ENCODE measurements at places on chromosomes 16 and 17.

DNA sequence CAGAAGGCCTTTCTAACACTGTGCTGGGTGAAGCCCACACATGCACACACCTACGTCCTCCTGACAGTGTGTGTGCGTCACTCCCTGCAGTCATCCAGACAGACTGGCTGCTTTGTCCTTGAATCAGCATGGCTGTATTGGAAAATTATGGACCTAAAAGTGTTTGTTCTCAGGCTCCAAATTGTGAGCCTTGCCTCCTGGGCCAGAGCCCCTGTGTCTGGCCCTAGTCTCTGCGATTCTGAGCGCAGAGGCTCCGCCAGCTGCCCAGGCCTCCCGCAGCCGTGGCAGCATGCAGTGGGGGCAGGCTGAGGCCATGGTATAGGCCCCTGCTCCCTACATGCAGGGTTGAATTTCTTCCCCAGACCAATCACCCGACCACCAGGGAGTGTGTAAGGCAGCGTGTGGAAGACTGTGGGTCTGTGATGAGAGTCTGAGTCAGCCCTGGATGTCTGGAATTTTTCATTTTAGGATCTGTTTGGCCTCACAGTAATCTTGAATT, 166.9 kb downstream of the LGALS9B start:
- no peak for DNase-seq

GRCh38 chr17:79045842-79046196, 21.9 kb downstream of the C1QTNF1 start:
- DNase-seq = peak; percentile 82

- no peak for DNase-seq
Measured at GRCh38 chr16:4190712-4191333, 51.1 kb downstream of the SRL start.

GRCh38 chr17:62627219-62627903, at the start of gene MRC2:
MRC2 (plus strand) TSS chr17:62627670; CDS start chr17:62627803, 133 bp downstream.
- peak; percentile 83 for DNase-seq

DNA sequence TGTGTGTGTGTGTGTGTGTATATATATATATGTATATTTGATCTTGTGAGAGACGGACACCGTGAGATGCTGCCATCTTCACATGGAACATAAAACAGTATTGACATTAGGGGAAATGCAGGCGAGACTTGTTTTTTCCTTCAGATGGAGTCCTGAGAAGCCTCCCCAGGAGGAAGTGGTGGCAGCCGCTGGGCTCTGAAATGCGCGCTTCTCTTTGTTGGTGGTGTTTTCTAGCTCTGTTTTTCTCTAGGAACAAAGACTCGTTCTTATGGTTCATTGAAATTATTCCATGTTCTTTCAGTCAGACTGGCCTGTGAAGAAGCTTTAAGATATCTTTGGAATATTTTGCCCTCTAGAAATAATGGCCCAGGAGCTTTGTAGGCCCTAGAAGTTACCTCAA, 32.9 kb downstream of the SNX29 start:
- no peak for DNase-seq

DNA sequence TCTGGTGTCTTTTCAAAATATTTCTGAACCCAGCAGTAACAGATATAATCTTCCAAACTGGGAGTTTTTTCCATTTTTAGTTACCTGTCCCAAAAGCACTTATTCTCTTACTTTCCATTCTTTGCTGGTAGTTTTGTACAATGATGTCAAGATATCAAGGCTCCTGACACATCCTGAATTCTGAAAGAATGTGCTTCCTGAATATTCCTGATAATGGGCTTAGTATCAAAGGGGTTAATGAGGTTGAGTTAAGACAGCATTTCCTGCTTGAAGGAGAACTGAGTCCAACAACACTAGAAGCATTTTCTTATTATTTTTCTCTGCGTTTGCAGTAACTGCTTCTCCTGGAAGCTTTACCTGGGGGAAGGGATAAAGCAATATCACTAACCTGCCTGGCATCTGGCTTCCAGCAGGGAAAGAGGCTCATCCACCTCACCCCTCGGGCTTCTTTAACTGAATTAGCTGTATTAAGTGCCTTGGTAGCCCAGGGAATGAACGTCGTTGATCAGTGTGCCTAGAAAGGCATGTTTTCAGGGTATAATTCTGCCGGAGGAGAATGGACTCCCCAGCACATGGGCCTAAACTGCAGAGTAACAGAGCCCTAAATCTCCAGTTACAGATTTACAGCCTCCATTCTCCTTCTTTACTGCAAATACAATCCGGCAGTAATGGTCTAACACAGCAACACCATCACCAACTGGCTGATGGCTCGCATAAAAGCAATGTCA, 134.4 kb downstream of the SNX11 start:
- no peak for DNase-seq

GRCh38 chr16:85363881-85364280, 249.2 kb upstream of the GSE1 start:
- DNase-seq = no peak

GRCh38 chr16:87150262-87150661, 166.9 kb downstream of the C16orf95 start:
- DNase-seq = no peak

DNA sequence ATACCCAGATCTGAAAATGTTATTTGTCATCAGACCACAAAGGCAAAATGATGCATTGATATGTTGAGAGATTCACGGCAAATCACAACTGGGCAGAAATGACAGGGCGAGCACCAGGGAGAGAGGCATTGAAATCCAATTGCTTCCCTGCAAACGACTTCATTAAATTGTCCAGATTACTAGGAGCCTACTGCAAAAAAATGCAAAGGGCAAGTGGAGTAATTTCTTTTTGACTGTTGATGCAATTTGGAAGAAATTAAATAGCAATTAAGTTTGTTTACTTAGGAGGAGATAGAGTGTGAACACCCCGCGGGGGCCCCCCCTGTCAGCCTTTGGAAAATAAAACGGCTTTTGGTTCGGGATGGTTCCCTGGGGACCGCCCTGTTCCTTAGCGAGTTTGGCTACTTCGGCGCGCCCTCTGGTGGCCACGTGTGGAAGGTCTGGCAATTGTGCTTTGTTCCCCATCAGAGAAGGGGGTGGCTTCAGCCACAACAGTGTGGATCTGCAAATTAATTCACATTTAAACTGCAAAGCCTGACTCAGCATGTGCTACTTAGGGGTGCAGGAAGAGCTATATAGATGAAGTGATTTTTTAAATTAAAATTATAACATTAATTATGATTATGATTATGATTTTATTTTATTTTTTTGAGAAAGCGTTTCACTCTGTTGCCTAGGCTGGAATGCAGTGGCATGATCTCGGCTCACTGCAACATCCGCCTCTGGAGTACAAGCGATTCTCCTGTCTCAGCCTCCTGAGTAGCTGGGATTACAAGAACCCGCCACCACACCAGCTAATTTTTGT, 14.5 kb upstream of the TMC7 start:
- DNase-seq = peak; percentile 88

DNA sequence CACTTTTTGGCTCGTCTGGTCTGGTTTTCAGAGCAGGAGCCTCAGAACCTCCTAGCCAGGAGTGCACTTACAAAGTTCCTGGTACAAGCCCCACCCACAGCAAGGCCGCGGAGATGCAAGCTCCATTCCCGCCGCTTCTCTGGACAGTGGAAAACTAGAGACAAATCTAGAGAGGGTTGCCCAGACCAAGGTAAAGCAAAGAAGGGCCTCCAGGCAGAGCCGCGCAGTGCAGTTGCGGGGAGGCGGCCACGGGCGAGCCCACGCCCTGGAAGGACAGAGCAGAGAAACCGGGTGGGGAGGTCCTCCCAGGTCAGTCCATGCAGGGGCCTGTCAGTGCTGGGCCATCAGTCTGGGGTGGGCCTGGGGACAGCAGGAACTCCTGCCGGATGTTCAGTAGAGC, 11.0 kb upstream of the OSGIN1 start:
- no peak for DNase-seq

DNA sequence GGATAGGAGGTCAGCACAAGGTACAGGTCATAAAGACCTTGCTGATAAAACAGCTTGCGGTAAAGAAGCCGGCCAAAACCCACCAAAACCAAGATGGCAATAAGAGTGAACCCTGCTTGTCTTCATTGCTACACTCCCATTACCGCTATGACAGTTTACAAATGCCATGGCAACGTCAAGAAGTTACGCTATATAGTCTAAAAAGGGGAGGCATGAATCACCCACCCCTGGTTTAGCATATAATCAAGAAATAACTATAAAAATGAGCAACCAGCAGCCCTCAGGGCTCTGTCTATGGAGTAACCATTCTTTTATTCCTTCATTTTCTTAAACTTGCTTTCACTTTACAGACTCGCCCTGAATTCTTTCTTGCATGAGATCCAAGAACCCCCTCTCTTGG, 1.0 kb upstream of the HSBP1 start:
- no peak for DNase-seq

DNA sequence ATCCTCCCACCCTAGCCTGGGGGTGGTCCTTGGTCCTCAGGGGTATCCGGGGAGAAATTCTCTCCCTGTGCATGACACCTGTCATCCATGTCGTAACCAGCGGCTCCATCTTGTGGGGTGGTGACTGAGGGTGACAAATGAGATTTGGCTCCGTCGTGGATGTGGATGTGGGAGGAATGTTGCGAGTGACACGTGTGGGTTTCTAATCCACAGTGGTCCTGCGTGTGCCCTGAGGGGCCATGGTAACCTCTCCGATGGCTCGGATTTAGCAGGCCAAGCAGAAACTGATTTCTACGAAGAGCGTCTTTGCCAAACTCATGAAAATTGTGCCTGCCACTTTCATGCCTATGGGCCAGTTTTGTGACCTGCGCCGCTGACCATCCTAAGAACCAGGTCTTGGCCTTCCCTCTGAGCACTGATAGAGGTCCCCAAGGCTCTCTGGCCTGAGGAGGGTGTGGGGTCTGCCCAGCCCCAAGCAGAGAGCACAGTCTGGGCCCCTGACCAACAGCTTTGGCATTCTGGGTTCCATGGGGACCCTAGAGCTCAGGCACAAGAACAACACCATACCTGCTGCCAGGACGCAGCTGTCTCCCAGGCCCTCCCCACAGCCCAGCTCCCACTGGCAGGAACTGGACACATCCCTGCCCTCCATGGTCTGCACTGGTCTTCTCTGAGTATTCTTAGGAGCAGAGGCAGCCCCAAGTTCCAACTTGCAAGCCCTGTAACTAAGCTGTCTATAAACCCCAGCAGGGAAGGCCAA, 79.0 kb downstream of the AMFR start:
- DNase-seq = no peak

DNA sequence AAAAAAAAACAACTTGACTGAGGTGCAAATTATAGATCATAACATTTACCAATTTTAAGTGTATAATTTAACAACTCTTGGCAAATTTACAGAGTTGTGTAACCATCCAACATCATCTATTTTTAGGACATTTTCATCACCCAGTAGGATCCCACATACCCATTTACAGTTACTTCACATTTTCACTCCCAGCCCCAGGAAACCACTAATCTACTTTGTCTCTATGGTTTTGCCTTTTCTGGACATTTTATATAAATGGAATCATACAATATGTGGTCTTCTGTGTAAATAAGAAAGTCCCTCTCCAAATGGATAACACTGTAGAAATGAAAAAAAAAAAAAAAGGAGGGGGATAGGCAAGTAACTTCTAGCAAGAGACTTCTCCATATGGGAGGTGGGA, 26.1 kb upstream of the XYLT1 start:
- DNase-seq = no peak

DNA sequence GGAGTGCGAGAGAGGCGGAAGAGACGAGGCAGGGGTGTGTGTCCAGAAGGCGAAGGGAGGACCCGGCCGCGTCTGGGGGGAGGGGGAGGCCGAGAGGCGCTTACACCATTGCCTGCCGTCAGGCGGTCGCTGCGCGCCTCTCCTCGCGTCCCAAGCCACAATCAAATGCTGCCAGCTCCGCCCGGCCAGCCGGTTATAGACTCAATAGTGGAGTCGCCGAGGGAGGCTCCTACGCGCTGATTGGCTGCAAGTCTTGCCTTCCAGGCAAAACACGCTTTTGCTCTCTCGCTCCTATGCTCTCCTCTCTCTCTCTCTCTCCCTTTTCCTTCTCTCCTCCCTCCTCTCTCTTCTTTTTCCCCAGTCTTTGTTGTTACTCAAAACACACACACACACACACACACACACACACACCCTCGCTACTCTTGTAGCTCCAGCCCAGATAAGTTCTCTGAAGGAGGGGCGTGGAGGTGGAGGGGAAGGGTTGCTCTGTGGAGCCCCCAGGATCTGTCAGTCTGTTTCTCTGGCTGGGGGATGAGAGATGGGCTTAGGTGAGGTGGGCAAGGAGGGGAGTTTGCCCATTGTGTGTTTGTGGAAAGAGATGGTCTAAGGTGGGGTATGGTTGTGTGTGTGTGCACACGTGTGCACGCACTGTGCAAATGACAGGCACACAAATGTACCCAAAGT, at the start of gene DLX3:
Gene DLX3, minus strand, starts transcription at position 170 of the 684 bp plus-strand sequence. CDS start 226 bp downstream, outside the sequence.
- peak; percentile 95 for DNase-seq

- no peak for DNase-seq
Measured at GRCh38 chr17:14019186-14019956, 49.9 kb upstream of the COX10 start.

- DNase-seq = no peak
Measured at GRCh38 chr17:78999947-79000395, 9.6 kb downstream of the CANT1 start.

GRCh38 chr16:82061861-82062525, 26.9 kb downstream of the HSD17B2 start:
- peak; percentile 45 for DNase-seq

DNA sequence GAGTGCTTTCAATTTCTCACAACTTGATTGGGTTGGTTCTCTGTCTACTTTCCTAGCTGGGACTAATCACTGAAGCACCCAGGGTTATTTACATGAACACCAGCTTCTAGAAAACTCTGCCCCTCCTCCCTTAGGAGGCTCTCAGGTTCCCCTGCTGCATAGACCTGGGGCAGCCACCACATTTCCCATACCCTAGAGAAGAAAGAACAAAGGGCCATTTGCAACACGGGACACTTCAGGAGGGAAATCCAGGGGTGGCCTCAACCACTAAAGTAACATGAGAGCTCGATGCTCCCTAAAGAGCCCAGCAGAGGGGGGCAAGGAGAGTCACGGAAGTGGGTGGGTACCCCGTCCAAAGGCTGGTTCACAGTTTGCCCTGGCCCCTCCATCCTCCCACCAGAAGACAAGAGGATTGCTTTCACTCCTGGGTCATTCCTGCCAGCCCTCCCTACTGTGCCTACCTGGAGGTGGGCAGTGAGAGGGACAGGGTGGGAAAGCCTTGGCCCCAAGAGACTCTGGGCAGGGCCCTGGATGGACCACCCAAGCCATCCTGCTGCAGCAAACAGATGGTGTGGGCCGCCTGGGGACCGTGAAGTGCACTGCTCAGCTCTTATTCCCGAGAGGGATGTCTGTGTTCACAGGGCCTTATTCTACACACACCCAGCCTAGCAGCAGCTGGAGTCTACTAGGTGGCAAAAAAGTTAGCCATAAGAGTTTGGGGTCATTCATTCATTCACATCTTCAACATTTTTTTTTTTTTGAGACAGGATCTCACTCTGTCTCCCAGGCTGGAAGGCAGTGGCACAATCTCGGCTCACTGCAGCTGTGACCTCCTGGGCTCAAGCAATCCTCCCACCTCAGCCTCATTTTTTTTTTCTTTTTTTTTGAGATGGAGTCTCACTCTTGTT, 392.1 kb downstream of the SOX9 start:
- DNase-seq = no peak

- no peak for DNase-seq
Measured at GRCh38 chr17:82112181-82112913, 14.3 kb upstream of the FASN start.
